ENCODE measurements at places on chromosomes 2 and 18.

GRCh38 chr2:68834737-68835376, 36.3 kb downstream of the BMP10 start:
- DNase-seq: no peak

- DNase-seq: no peak
Observed at GRCh38 chr2:233490831-233491230, 75.8 kb downstream of the USP40 start.

- DNase-seq: no peak
Observed at GRCh38 chr2:240620149-240620731, 5.0 kb upstream of the GPR35 start.

GRCh38 chr2:12075603-12076002, 329.2 kb downstream of the LPIN1 start:
- DNase-seq: no peak

DNA sequence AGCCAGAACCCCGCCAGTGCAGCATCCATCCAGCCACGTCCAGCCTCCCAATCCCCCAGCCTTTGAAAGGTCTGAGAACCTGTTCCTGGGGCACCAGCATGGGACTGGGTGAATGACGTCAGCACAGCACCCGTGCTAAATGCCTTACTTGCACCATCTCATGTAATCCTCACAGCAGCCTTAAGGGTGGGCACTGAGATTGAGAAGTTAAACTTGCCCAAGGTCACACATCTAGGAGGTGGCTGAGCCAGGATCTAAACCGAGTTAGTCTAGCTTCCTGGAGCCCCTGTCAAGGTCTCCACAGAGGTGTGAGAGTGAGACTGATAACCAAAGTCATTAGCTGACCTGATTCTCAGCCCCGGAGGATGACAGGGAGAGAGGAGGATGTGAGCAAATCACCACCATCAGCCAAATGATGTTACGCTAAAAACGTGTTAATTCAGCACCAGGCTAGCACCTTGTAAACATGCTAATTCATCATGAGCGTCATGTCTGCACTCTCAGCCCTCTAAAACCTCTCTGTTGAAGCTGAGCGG, 4.6 kb downstream of the CD8A start:
- no peak for DNase-seq

- no peak for DNase-seq
Observed at GRCh38 chr2:23404426-23404825, 19.4 kb downstream of the KLHL29 start.

GRCh38 chr2:176961775-176962619, 250.6 kb upstream of the HNRNPA3 start:
- no peak for DNase-seq

DNA sequence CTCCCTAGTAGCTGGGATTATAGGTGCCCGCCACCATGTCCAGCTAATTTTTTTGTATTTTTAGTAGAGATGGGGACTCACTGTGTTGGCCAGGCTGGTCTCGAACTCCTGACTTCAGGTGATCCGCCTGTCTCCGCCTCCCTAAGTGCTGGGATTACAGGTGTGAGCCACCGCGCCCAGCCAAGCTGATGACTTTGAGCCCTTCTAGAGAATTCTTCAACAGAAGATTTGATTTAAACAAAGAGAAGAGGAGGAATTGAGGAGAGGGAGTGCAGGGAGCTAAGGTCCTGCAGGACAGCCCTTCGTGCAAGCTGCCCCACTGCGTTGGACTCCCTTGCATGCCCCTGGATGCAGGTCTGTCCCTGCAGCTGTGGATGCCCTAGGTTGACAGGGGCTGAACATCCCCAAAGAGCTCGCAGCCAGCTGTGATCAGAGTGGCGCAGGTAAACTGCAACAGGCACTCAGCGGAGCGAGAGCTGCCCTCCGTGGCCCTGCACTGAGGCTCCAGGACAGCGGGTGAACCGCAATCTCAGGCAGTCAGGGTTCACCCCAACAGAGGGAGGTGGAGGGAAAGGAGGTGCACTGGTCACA, 13.7 kb downstream of the ADRA2B start:
- DNase-seq: no peak

- no peak for DNase-seq
Observed at GRCh38 chr18:49510393-49511115, 23.5 kb upstream of the C18orf32 start.

DNA sequence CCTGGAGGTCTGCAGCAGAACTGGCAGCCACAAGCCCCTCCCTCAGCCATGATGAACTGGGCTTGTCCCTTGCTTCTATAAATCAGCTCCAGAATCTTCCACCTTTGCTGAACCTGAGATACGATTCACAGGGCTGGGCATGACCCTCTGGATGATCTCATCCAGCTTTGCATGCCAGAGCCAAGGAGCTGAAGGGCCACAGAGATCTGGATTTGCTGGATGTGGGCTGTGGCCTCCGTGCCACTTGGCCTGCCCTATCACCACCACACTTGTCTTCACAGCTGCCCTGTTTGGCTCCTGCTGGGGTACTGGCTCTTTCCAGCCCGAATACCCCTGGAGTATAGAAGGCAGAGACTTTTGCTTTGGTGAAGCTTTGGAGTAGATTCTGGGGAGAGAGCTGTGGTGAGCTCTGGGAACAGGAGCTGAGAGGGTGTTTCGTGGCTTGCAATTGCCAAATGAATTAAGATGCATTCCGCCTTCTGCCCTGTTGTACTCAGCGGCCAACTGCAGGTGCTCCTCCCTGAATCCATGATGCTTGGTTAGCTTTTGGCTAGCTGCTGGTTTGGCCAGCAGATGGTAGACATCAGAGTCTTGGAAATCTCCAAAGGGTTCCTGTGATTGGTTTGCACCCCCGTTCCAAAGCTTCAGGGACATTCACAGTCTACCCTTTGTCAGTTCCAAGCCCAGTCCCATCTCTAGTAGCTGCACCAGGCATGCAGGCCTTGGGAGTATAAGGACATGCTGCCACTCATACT, 30.9 kb upstream of the GIGYF2 start:
- DNase-seq: peak; percentile 15

DNA sequence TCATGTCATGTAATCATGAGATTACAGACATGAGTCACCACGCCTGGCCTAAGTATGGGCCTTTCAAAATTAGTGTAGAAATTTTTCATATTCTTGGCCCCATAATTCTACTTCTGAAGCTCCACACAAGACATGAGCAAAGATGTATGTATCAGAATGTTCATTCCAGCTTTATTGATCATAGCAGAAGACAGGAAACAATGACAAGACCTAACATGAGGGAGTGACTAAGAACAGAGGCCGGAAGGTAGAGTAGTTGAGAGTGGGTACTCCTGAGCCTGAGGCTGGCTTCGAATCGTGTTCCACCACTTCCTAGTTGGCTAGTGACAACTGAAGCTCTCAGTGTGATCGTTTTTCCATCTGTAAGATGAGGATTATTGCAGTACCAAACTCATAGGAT, 89.3 kb downstream of the ARMC9 start:
- DNase-seq: no peak

- no peak for DNase-seq
Observed at GRCh38 chr2:239027391-239028252, 179.7 kb downstream of the TWIST2 start.

DNA sequence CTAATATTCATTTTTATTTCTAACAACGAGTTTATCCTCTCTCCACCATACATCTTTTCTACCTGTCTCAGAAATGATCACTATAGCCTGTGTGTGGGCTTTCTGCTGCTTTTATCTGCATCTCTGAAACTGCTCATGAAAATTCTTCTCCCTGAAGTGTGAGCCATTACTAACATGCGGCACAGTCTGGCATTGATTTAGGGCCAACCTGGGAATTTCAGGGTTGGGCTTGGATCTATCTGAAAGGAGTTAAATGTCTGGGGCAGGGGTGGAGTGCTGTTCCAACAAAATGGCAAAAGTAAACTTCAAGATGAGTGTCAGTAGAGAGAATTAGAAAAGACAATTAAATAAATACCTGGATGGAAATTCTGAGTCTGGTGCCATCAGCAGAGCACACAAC, 198.2 kb upstream of the OSR1 start:
- DNase-seq: no peak

DNA sequence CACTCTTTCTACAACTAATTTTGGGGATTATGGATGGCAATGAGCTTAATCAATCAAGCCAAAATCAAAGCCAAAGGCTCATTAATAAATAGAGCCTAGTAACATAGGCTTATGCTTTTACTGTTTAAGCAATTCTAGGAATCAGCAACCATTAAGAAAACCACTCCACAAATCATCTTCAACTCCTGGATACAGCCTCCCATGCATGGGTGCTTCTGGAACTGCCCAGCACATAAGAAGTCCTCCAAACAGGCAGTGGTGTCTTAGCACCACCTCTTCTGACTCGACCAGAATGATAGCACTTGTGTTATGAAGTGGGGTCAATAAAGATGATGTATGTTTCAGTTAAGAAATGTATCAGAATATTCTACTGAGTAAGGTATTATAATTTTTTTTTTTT, 104.4 kb upstream of the SERPINE2 start:
- no peak for DNase-seq

- DNase-seq: no peak
Observed at GRCh38 chr2:73997813-73998212, 13.1 kb downstream of the TET3 start.

DNA sequence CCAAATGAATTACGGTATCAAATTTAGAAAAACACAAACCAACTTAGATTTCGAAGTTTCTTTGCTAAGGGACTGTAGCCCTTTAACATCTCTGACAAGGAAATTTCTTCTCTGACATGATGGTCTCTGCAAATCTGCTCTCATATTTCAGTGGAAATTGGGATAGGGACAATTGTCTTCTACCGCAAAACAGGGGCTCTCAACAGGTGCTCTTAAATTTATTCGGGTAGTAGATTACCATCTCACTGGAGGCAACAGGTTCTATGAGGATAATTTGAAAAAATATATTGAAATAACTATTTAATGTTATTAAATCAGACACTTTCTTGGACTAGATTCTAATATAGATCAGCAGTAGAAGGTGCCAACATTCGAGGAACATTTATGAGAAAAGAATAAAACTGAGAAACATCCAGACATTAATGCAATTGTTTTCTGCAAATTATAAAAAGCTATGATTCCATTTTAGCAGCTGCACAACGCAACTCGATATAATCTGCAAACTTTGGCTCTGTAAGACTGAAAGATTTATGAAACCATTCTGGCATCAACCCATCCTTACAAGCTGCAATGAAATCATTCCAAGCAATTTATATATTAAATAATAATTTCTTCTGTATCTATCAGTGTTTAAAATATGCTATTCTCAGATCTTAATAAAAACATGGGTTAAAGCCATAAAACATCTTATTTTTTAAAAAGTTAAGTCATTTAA, 10.0 kb upstream of the BCL2 start:
- no peak for DNase-seq

DNA sequence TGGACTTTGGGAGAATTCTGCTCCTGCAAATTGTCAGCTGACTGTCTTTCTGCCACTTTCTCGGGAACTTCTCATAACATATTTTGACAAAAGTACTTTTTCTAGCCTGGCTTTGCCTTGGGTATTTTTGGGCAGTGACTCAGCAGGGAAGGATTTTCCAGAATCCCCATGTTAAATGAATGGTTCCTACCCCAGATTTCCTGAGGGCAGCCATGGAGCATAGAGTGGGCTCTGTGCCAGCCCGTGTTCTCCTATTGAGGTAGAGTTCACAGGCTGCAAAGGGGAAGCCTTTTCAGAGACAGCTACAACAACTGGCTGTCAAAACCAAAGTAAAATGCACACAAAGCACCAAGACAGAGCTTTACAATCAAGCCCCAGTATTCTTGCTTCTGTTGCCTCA, 59.8 kb downstream of the BMP10 start:
- no peak for DNase-seq

- DNase-seq: no peak
Observed at GRCh38 chr2:157838442-157839161, 37.5 kb downstream of the ACVR1 start.

DNA sequence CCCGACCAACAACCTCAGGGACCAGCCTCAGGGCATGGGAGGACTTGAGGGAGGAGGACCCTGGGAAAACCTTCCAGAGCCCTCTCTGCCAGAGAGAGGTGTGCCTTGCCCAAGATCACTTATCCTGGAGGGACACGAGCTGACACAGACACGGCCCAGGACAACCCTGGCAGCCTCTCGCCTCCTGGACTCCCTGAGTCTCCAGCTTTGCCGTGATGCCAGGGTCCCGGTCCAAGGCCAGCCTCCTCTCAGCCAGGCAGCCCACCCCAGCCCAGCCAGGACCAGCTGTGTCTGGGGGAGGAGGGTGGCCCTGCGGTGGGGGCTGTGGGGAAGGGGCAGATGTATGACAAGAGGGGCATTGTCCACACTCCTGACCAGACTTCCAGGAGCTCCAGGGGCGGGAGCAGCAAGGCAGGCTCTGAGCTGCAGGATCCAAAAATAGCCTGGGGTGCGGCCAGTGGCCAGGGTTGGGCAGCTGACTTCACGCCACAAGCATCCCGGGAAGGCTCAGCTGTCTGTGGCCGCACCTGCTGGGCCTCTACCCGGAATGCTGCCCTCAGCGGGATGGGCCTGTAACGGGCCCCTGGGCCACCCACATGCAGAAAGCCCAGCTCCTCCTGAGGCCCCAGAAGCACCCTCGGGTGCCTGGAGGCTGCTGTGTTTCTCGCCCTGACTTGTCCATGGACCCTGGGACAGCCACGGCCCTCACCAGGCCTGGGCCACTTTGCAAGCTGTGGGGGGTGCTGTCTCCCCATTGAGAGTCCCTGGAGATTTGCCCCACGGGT, 65.5 kb upstream of the GPC1 start:
- DNase-seq: no peak

DNA sequence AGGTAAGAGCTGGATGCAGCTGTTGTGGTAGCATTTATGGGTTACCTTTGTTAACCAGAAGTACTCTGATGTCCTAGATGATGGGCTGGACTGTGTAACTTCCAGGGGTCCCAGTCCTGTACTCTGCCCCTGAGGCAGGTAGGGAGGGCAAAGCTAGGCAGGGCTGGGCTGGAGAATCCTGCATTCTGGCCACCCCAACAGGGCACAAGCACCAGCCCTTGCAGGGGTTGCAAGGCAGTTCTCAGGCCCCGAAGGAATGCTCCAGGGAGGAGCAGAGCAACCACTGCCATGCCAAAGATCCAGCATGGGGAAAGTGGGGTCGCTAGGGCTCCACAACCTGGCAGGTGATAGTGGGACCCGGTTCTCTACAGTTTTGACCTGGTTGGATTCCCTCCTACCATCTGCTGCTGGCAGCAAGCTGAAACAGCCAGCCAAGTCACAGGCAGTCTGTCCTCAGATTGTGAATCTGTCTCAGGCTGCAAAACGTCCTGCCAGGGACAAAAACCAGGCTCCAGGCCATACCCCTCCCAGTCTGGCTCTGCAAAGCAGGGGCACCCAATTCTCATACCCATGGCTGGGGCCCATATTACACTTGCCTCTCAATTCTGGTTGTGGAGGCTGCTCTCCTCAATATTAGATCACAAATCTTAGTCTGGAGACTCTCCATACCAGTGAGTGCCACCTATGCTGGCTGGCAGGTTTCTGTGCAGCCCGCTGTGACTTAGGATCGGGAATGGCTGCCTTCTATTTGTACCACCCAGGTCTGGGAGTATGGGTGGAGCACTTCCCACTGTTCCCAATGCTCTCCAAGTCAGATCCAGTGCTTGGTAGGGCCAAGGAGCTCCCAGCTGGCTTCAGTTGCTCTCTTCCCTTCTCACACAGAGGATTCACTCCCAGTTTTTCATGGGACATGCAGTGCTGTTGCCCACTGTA, 61.1 kb downstream of the SMCHD1 start:
- DNase-seq: peak; percentile 72

Measured in cerebellar nuclear complex (tissue), 1 donor.